Gastrocnemius medialis (tissue), 4 donors: ENCODE measurements at places on chromosomes 2 and 18.

- no peak overlapping the region for H3K27ac ChIP-seq
- DNase-seq: no peak
- no peak overlapping the region for H3K4me3 ChIP-seq
- H3K4me1 ChIP-seq: no peaks in the 10 kb centered on the region
- H3K27me3 ChIP-seq: no peaks in the 10 kb centered on the region
Observed at GRCh38 chr2:133953524-133953923, 300.3 kb upstream of the MGAT5 start.

- no peaks in the 10 kb centered on the region for H3K4me1 ChIP-seq
- no peak overlapping the region for H3K27ac ChIP-seq
- no peaks in the 10 kb centered on the region for H3K36me3 ChIP-seq
- H3K4me3 ChIP-seq: no peak overlapping the region
- H3K27me3 ChIP-seq: no peaks in the 10 kb centered on the region
- no peak for DNase-seq
Observed at GRCh38 chr2:215082446-215082845, 56.0 kb downstream of the ABCA12 start.

- H3K4me1 ChIP-seq: no peaks in the 10 kb centered on the region
- H3K36me3 ChIP-seq: no peaks in the 10 kb centered on the region
- DNase-seq: no peak
- H3K27me3 ChIP-seq: no peaks in the 10 kb centered on the region
- H3K27ac ChIP-seq: no peak overlapping the region
Observed at GRCh38 chr2:111970453-111970852, 72.0 kb downstream of the MERTK start.

GRCh38 chr2:83585250-83585649 lies 873.8 kb downstream of the SUCLG1 start:
- H3K4me3 ChIP-seq: no peak overlapping the region
- H3K4me1 ChIP-seq: no peaks in the 10 kb centered on the region

DNA sequence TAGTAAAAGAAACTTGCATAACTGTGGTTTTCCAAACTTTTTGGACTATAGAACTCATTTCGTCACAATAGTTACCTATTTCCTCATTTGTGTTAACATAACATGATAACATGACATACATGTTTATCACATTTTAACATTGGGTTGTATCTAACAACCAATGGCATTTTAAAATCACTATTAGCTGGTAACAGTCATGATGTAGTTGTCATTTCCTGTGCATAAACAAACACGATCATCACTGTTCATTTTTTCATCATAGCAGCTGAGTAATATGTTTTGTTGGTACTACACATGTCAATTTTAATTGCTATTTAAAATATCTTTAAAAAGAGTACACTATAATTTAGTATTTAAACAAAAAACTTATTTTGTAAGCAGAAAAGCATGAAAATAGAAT lies 402.4 kb downstream of the SATB2 start:
- H3K27ac ChIP-seq: no peak overlapping the region
- no peaks in the 10 kb centered on the region for H3K27me3 ChIP-seq
- no peaks in the 10 kb centered on the region for H3K36me3 ChIP-seq

DNA sequence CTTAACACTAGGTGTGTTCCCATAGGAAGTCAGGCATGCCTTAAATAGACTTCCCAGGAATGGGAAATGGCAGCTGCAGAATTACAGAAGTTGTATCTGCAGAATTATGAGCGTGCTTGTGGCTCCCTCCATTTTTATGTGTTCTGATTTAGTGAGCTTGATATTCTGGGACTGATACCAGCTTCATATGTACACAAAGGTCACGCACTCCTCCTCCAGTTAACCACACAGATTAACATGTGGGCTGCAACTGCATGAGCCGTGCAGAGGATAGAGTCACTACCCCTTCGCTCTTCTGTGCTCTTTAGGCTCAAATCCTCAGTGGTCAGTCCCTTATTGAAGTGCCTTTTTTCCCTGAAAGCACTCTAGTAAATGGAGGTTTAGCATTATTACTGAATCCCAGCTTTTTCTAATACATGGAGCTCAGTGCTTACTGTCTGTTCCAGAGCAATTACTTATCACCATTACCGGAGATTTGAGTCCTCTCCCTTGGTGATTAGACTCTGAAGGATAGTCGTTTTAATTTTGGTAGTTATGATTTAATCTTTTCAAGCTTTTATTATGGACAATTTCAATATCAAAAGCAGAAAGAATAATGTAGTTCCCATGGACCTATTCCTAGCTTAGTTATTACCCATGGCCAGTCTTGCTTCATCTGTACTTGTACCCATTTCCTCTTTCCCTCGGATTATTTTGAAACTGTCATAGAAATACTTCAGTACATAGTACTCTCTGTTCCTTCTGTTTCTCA lies 238.3 kb downstream of the PRKCE start:
- H3K4me1 ChIP-seq: peaks cover 6% of the 10 kb centered on the region
- H3K27ac ChIP-seq: no peak overlapping the region
- H3K4me3 ChIP-seq: no peak overlapping the region

DNA sequence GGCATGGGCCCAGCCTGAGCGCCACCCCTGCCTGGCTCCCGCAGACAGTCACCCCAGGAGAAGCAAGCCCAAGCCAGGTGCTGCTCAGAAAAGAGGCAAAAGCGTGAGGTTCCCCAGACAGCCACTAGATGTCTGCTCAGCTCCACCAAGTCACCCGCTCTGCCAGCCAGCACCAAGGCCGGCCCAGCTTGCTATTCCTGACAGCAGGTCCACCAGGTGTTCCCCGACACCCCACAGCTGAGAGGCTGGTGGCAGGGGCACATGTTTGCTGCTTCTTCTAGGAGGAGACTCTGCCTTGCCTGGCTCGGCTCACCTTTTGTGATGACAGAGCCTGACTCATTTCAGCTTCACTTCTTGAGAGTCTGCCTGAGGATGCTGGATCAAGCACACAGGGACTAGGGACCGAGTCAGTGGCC lies 206.7 kb downstream of the MGAT5 start:
- DNase-seq: peak; percentile 5
- no peak overlapping the region for H3K27ac ChIP-seq
- H3K4me1 ChIP-seq: no peaks in the 10 kb centered on the region
- no peaks in the 10 kb centered on the region for H3K27me3 ChIP-seq
- no peak overlapping the region for H3K4me3 ChIP-seq

DNA sequence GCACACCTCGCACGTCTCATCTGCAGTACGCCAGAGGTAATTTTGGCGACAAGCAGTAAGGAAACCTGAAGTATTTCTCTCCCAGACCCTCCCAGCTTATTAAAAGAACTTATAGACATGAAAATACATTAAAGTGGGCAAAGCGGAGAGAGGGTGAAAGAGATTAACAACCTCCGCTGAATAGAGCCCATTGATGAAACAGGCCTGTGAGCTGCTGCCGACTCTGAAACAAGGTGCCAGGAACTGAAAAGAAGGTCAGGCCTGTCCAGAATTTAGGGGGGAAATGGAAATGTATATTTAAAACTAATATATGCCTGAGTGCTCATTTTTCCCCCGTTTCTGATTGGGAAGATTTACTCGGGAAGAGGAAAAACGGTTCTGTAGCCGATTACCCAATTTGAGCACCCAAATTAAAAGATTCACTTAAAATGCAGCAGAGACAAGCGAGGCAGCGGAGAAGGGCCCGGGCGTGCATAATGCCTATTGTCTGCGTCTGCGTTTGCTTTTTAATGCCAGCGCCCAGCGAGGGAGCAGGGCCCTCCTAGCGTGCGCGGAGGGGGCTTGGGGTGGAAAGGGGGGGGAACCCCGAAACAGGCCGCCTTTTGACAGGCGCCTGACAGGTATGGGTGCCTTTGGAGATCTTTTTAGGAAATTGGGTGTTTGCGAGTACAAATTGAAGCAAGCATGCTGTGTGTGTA lies 316.2 kb downstream of the GBX2 start:
- H3K36me3 ChIP-seq: no peaks in the 10 kb centered on the region
- no peak overlapping the region for H3K27ac ChIP-seq
- no peak for DNase-seq
- H3K27me3 ChIP-seq: no peaks in the 10 kb centered on the region

DNA sequence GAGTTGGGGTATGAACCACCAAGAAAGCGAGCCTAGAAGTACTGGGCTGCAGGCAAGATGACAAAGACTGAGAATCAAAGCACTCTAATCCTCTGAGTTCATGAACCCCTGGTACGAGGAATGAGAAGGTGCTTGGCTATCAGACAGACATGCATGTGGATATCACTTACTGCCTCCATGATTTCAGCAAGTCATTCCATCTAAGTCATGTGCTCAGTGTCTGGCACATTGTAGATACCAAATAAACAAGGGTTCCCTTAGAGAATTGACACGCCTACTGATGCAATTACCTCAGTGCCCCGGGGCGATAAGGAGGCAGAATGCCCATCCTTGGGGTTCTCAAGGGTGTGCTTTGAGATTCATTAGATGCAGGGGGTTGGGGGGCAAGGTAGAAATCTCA lies 125.6 kb upstream of the PKDCC start:
- DNase-seq: peak; percentile 61
- H3K27me3 ChIP-seq: no peaks in the 10 kb centered on the region
- H3K27ac ChIP-seq: peak overlapping the region; percentile 98
- H3K4me1 ChIP-seq: peaks cover 50% of the 10 kb centered on the region
- H3K4me3 ChIP-seq: no peak overlapping the region

- no peak overlapping the region for H3K4me3 ChIP-seq
- H3K36me3 ChIP-seq: no peaks in the 10 kb centered on the region
- no peak for DNase-seq
- no peak overlapping the region for H3K27ac ChIP-seq
Observed at GRCh38 chr2:119716284-119716672, 37.3 kb downstream of the TMEM177 start.

DNA sequence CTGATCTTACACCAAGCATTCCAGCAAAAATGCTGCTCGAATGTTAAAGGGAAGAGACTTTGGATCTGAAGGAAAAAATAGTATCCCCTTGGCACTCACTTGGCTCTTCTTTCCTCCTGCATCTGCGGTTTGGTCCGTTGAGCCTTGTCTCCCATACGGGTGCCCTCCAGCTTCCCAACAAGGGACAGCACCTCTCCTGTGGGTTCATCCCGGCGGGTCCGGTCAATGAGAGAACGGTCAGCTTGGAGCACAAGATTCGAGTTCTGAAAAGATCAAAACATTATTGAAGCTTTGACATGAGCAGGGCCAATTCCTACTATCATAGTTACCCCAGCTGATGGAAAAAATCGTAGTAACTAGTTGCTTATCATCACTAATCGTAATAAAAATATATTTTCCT lies 740 bp downstream of the SNRNP200 start:
- no peaks in the 10 kb centered on the region for H3K27me3 ChIP-seq
- DNase-seq: no peak
- H3K4me1 ChIP-seq: peaks cover 17% of the 10 kb centered on the region
- H3K36me3 ChIP-seq: peaks cover 40% of the 10 kb centered on the region

- no peaks in the 10 kb centered on the region for H3K36me3 ChIP-seq
- H3K27ac ChIP-seq: no peak overlapping the region
- H3K4me1 ChIP-seq: no peaks in the 10 kb centered on the region
- H3K27me3 ChIP-seq: no peaks in the 10 kb centered on the region
- H3K4me3 ChIP-seq: no peak overlapping the region
Observed at GRCh38 chr2:167001165-167001564, 112.9 kb downstream of the XIRP2 start.

DNA sequence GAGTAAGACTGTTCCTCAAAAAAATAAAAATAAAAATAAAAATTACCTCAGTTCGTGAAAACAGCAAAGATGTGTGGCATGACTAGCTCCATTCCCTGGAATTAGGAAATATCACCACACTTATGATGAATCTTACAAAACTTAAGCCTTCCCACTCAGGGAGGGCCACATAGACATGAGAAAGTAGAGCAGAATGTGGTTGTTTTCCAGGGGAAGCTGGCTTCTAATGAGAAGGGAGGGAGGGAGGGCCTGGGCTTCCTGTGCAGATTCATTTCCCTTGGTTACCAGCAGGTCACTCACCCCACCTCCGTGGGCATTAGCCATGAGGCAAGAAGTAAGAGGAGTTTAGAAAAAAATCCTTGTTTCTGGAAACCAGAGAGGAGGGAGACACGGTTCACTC lies 95.9 kb upstream of the RMDN2 start:
- DNase-seq: no peak
- H3K4me3 ChIP-seq: no peak overlapping the region
- H3K36me3 ChIP-seq: no peaks in the 10 kb centered on the region
- H3K4me1 ChIP-seq: peaks cover 23% of the 10 kb centered on the region
- H3K27ac ChIP-seq: no peak overlapping the region

GRCh38 chr2:186946896-186947467 lies 98.0 kb upstream of the ZSWIM2 start:
- no peaks in the 10 kb centered on the region for H3K27me3 ChIP-seq
- no peak overlapping the region for H3K27ac ChIP-seq
- H3K36me3 ChIP-seq: no peaks in the 10 kb centered on the region
- DNase-seq: no peak
- H3K4me1 ChIP-seq: no peaks in the 10 kb centered on the region

DNA sequence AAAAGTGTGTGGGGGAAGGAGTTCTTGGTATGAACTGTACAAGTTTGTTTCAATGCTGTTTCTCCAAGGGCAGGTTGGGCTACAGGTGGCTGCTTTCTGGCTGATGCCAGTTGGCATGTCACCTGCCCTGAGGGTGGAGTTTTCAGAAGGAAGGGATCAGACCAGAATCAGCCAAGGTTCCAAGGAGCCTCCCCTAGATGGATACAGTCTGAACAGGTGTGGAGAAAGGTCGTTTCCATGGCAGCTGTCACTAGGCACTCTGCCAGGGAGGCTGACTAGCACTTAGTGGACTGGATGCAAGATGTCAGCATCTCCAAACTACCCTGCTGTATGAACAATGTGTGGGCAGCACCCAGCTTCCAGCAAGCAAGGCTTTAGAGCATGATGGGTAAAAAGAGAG lies 444.4 kb upstream of the HNRNPA3 start:
- no peaks in the 10 kb centered on the region for H3K36me3 ChIP-seq
- no peak overlapping the region for H3K27ac ChIP-seq
- H3K4me1 ChIP-seq: peaks cover 3% of the 10 kb centered on the region
- DNase-seq: no peak

- no peaks in the 10 kb centered on the region for H3K27me3 ChIP-seq
- H3K27ac ChIP-seq: no peak overlapping the region
- H3K4me1 ChIP-seq: no peaks in the 10 kb centered on the region
- no peak overlapping the region for H3K4me3 ChIP-seq
Observed at GRCh38 chr2:7969756-7970515, 711.9 kb upstream of the ID2 start.

- peak overlapping the region; percentile 71 for H3K27ac ChIP-seq
- DNase-seq: no peak
- H3K27me3 ChIP-seq: no peaks in the 10 kb centered on the region
- no peaks in the 10 kb centered on the region for H3K36me3 ChIP-seq
Observed at GRCh38 chr18:59062643-59063006, 77.1 kb upstream of the SEC11C start.

GRCh38 chr2:69645031-69645431 lies 1.5 kb upstream of the AAK1 start:
- H3K27ac ChIP-seq: peak overlapping the region; percentile 96
- peak overlapping the region; percentile 97 for H3K4me3 ChIP-seq

DNA sequence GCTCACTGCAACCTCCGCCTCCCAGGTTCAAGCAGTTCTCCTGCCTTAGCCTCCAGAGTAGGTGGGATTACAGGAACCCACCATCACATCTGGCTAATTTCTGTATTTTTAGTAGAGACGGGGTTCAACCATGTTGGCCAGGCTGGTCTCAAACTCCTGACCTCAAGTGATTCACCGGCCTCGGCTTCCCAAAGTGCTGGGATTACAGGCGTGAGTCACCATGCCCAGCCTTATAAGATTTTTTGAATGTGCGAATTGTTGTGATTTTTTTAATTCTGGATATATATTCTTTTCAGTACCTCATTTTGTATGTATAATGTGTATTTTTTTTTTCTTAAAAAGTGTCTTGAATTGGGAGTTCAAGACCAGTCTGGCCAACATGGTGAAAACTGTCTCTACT lies 42.0 kb upstream of the CCDC150 start:
- no peak overlapping the region for H3K4me3 ChIP-seq
- no peak for DNase-seq
- H3K27ac ChIP-seq: no peak overlapping the region
- no peaks in the 10 kb centered on the region for H3K36me3 ChIP-seq
